ENCODE measurements at places on chromosomes 6 and 20.

DNA sequence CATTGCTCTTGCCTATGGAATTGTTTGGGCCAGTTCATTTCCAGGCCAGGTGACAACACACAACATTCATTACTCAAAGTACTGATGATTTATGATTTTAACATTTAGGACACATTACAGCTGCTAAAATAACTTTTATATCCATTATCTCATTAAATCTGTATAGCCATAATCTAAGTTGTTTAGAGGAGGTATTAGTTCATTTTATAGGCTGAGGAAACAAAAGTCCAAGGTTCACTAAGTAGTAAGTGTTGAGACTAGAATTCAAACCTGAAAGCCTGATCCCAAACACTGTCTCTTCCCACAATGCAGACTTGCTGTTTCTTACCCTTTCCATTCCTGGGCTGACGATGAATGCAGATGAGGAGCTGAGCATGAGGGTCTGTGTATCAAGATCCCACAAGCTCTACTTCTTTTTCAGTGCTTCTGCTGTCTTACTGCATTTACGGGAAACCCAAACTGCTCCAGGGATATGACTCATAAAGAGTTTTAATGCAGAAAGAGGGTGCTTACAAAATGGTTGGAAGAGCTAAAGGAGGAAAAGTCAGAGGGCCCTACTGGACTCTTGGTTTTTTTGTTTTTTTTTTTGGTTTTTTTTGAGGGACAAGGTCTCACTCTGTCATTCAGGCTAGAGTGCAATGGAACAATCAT is 17.9 kb downstream of the TENT5A start:
- DNase-seq = no peak

GRCh38 chr6:169044381-169045230 is 209.0 kb downstream of the THBS2 start:
- no peak for DNase-seq

DNA sequence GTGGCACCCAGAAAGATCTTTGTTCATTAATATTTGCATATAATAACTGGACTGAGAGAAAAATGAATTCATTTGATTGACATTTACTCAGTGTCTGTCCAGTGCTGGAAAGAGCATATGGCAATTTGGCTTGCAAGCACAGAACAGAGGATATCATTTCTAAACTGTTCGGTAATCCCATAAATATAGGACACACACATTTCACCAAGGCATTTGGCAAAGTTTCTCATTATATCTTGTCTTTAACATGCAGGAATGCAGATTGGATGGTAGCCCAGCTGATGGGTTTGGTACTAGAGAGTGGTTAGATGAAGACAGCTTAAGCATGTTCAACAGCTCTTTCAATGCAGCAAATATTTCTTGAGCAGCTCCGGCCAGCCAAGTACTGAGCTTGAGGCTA is 259.2 kb downstream of the PRKN start:
- no peak for DNase-seq

DNA sequence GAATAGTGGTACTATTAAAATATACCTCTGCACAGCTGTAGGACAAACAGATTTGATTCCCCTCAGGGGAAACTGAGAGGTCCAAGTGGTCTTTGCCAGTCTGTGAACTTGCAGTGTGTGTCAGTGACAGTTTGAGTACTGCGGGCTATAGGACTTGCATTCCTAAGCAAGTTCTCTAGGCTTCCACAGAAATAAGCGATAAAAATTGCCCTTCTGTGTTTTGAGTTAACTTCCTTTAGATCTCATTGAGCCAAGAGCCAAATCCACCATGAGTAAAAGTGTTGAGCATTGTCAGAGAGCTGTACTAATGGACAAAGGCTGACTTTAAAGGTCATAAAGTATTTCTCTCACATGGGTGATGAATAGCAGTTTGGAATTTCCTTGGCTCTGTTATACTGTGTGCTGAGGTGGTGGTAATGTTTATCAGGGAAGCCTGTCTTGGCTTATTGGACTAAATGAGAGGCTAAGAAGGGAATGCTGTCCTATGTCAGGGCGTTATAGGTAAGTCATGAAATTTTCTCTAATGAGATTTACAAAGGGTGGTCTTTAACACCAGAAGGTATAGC is 122.6 kb upstream of the MAP3K7 start:
- no peak for DNase-seq

- no peak for DNase-seq
Observed at GRCh38 chr6:46808806-46809205, 15.6 kb downstream of the MEP1A start.

DNA sequence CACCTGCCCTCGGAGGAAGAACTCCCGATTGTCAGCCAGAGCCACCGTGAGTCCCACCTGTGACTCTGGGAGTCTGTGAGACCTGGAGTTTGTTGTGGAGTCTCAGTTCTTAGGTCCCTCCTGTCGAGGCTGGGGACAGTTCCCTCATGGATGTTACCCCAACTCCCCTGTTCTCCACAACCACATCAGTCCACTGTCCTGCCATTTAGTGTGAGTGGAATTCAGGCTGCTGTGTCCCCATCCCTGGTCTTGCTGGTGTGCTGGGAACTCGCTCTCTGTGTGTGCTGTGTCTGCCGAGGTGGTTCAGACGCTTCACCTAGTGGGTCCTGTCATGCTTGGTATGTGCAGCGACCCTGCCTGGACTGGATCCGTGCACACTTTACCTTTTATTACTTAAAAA is 163.2 kb downstream of the DTNBP1 start:
- DNase-seq = no peak

DNA sequence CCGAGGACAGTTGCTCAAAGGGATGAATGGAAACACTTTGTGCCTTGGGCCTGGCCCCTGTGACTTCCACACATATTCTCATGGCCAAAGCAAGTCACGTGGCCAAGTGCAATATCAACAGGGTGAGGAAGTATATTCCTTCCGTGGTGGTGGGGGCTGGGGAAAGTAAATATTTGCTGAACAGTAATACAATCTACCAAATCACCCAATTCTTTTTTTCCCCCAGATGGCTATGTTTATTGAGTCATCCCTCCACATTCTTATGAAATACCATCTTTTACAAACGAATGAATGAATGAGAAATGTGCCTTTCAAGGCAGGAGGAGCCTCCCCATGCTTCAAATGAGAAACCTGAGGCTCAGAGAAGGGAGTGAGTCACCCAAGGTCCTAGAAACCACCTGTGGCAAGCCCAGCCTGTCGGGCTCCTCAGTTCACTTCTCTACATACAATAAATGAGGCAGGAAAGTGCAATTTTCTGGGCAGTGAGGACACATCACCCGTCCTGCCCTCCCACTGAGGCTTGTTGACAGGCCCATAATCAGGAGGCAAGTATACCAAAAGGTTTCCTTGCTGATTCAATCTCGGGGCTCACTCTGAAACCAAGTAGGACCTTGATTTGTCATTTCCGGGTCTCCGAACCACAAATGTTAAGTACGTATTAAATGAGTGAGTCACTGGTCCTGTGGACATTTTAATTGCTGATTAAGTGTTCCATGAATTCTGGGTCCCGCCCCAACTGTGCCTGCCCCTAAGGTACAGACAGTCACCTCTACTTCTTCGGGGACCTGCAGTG is 25.3 kb upstream of the TOP1 start:
- DNase-seq = no peak

- DNase-seq = no peak
Observed at GRCh38 chr20:61056627-61057442, 195.2 kb upstream of the CDH4 start.

GRCh38 chr6:70396163-70396562 is 17.1 kb upstream of the FAM135A start:
- no peak for DNase-seq

DNA sequence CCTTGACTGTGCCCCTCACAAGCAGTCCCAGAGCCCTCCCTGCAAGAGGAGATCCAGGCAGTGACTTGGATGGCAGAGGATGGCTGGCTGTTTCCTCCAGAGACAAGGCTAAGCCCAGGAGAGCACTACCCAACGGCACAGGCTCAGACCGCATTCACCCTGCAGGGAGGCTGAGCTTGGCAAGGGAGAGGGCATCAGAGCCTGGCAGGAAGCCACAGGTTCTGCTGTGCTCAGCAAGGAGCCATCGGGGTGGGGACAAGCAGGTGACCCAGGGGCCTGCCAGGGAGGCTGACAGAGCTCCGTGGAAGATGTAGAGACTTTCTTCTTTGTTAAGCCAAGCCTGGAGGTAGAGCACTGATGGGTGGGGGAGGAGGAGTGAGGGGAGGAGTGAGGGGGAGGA is 159.2 kb upstream of the CST7 start:
- DNase-seq = no peak

- DNase-seq = no peak
Observed at GRCh38 chr6:99519446-99519845, 4.2 kb upstream of the USP45 start.

All from NCI-H1105 treated with DMSO at 0.1 percent for 48 hours (cell line).